ENCODE measurements at places on chromosomes 2 and 18.

DNA sequence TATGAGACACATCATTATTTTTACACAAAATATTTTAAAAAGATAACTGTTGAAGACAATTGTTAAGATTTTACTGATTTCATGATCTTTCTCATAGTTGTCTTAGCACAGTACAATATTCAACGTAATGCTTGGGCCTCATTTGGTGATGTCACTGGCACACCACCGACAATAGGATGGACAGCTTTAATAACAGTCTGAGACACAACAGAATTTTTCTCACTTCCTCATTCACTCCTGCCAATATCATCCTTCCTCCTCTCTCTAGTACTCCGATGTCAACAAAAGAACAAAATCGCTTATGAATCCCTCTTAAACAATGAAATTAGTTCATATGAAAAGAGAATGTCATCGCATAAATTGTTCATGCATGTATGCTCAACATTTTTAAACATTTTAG, 461.9 kb upstream of the CDH7 start:
- DNase-seq: no peak

- peak; percentile 49 for DNase-seq
Measured at GRCh38 chr2:37377187-37377532, 32.7 kb downstream of the QPCT start.

DNA sequence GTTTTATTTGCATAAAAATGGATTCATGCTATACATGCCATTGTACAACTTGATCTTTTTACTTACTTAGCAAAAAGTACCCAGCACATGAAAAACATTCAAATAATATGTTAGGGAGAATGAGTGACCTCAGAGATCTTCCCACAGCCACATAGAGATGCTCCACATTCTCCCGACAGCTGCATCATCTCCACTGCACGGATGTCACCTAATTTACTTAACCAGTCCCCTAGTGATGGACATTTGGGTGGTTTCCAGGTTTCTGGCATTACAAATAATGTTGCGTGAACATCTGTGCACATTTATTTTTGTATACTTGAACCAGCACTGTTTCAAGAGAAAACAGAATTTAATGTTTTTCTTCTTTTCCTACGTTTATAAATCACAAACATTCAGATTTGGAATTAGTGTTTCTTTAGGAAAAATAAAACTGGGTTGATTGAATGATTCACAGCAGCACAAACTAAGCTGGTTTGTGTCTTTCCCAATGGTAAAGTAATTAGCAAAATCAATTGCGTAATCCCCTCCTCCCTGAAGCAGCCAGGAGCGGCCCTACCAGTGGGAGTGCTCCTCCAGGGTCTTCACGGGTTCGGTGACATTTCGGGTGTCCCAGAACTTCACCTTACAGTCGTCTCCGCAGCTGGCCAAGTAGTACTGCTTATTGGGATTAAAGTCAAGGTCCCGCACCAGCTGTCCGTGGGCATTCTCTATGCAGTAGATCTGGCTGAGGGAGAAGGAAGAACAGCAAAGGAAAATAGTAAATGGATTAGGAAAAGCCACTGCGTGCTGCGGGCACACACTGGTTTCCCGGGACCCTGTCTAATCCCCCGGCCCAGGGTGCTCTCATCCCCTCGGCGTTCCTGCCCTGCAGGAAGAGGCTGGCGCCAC, 183.9 kb downstream of the EIPR1 start:
- no peak for DNase-seq

DNA sequence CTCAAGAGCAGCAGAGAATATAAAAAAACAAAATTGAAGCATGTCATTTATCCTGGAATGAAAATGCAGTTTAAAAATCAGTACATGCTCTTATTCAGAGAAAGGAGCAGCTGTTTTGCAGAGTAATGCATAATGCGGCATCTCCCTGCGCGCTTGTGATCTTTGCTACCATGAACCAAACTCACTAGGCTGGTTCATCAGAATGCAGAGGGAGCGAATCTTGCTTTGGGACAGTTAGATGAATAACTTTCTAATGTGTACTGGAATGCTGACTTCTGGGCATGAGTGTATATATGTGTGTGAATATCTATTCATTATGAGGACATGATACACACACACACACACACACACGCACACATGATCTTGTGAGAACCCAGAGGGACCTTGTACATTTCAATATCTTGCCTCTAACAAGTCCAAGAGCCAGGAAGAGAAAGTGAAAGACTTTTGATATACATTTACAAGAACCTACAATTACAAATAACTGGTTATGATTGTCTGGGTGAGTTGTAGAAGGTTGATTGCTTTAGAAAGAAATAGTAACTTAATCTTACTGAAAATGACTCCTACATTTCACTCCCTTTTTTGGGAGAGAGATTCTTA, 54.1 kb upstream of the THOC1 start:
- DNase-seq: no peak

GRCh38 chr2:66771359-66771976, 336.5 kb downstream of the MEIS1 start:
- no peak for DNase-seq

DNA sequence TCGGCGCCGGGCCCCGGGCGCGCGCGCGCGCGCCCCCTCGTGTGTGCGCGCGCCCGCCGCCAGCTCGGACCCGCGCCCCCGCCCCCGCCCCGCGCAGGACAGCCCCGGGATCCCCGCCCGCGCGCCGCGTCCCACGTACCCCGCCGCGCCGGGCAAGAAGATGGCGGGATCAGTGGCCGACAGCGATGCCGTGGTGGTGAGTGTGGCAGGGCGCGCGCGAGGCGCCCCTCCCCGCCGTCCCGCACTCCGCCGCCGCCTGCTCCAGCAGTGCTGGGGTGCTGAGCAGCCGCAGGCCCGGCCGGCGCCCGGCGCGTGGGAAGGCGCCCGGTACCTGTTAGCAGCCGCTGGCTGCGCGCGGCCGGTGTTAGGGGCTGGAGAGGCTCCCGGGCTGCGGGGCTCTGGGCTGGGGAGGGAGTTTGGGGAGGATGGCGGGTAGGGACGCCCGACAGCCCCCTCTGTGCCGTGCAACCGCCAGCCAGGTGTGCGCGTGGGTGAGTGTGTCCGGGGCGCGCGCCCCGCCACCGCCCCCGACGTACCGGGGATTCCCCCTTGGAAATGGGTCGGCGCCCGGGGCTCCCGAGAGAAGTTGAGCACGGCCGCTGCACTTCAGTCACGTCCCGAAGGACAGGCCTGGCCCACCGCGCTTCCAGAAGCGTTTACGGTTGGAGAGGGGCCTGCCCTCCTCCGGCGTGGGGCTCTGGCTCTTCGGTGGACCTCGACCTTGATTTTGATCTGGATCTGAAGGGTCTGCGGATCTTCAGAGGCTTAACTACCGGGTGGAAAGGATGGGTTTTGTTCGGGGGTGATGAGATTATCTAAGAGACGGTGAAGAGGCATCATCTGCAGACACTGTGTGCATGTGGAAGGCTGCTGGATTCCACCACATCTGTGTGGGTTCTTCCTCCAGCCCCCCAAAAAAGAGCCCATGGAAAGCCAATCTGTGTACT, 697 bp downstream of the LGALSL start:
- peak; percentile 65 for DNase-seq

DNA sequence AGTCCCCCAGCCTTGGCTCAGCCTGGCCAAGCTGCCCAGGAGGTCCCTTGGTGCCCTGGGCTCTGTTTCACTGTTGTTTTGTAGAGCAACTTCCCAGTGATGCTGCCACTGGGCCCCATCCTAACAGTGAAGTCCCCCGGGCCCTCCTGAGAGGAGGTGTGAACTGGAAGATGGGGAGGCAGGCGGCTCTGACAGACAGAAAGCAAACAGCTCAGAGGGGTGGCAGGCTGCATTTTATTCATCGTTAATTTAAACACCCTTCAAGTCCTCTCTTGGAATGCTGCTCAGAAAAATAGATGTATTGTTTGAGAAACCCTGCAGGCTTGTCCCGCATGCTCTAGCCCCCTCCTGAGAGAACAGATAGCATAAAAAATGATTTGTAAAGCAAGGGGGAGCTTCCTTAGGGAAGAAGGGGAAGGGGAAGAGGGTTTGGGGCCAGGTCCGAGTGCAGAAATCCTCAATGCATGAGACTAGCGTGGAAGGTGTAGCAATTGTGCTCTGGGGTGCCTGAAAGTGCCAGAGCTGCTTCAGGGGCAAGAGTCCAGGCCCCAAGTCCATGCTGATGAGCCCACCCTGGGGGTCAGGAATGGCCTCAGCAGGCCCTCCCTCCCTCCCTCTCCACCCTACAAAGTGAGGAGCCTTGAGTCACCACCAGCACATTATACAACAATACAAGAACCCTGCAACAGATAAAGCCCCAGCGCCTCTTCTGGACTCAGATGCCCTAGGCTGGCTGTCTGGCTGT, 113.6 kb downstream of the MSH2 start:
- no peak for DNase-seq

DNA sequence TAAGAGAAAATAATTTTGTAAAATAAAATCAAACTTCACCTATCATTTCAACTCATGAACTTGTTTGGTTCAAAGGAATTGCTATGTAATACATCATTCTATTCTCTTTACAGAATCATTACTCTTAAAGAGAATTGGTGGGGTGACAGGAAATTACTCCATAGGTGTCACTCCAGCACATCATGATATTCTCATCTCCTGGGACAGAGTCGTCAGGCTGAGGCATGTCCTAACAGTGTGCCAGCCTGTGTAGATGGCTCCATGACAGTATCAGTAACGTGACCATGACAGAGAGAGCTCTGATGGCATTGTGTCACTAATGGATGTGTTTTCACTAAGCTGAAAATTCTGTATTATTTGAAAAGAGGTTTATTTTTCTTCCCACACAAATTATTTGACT, 13.9 kb downstream of the SPATS2L start:
- no peak for DNase-seq

DNA sequence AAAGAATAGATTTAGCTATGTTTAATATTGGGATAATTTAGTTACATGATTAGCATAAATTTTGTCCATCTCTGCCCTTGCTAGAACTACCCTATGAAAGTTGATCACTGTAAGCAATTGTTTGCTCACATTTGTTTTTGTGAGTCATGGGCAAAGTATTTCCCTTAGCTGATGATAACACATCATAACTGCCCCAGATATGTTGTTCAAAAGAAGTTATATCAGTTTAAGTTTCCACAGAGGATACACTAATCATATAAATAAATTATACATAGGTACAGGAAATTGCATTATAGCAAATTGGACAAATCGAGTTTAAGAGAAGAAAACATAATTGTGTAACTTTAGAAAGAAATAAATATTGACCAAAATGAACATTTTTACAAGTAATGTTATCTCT, 223.2 kb upstream of the PIK3C3 start:
- DNase-seq: no peak

Measured in activated naive CD8-positive, alpha-beta T cell treated with anti-CD3 and anti-CD28 coated beads for 36 hours (primary cell).